ENCODE measurements at places on chromosomes 12 and 14.

GRCh38 chr14:90569606-90570387, 173.0 kb downstream of the CALM1 start:
- DNase-seq: no peak

DNA sequence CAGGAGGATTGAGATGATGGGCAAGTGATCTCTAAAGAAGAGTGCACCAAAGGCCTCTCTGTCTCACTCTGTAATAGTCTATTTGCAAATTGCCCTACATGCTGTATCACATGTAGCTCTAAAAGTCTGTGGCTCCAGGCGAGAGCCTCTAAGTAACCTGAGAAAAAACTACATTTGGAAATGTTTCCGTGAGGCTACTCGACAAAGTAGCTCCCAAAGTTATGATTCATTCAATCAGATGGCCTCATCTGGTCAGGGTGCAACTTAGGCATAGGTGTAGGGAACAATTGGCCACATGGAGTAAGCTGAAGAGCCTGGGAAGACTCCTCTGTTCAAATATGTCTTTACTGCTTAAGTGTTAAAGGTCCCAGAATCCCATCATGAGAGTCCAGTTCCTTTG, 155.4 kb upstream of the PLEKHG7 start:
- DNase-seq: no peak

DNA sequence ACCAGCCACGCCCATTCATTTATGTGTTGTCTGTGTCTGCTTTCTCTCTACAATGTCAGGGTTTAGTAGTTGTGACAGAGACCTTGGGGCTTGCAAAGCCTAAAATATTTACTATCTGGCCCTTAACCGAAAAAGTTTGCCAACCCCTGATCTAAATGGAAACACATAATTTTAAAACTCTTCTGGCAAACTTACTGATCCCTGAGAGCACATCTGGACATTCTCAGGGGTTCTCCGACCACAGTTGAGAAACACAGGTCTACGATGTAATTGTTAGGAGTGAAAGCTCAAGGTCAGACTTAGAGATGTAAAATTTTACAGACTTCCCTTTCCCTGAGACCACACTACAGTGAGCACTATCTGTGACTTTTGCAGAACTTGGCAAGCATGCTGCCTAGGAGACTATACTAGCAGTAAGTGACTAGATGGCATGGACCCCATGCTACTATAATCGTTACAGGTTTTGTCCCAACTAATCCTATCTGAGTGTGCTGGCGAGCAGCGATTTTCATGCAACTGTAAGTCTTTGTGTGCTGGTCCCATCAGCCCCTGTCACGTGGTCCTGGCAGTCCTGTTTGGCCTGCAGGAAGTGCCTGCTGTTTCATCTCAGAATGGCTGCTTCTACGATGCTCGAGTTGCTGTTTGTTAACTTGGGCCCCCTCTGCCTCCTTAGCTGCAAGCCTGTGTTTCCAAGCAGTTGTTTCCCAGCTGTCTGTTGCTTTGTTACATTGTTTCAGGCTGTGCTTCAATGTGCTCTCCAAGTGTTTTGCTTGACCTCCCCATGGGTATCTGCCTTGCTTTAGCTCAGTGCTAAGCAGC, 21.6 kb downstream of the TMTC2 start:
- DNase-seq: no peak

GRCh38 chr12:23895792-23896218, 53.7 kb downstream of the SOX5 start:
- no peak for DNase-seq

GRCh38 chr12:102957339-102958050, at the start of gene ASCL1:
ASCL1 (plus strand) TSS chr12:102957674; CDS start chr12:102958245, 571 bp downstream.
- peak; percentile 75 for DNase-seq

GRCh38 chr12:121175383-121176119, 34.4 kb upstream of the P2RX4 start:
- peak; percentile 36 for DNase-seq

- DNase-seq: peak; percentile 84
These were observed 211.7 kb upstream of the FKBP4 start for GRCh38 chr12:2583091-2583497.

DNA sequence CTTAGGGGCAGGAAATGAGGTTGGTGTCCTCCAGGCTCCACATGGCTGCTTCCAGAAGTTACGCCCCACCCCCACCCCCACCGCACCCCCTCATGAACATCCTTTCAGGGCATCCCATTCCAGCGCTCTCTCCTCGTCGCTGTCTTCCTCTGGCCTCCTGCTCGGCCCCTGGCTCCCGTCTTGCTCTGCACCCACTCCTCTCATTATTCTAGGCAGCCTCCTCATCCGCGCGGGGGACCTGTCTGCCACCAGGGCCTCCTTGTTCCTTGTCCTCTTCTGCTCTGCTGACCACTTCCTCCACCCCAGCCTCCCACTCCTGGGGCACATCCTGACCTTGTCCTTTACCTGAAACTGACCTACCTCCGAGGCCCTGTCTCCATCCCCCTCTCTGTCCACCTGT, 29.8 kb upstream of the PLEKHG6 start:
- no peak for DNase-seq

DNA sequence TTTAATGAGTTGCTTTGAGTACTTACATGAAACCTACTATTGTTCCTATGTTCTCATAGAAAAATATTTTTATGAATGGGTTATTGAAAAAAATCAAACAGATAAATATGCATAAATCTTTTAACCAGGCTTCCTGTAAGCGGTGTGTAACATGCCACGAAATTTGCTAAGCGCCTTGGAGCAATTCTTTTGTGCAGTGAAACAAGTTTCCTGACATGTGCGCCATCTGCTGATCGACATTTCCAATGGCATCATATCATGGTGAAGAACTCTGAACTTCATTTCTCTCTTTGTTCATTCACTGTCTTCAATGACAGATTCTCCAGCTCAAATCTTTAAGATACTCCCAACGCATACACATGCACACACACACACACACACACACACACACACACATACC, 145.6 kb upstream of the NAV3 start:
- DNase-seq: peak; percentile 25

GRCh38 chr12:51362747-51363342, 16.4 kb upstream of the CELA1 start:
- DNase-seq: no peak

- DNase-seq: no peak
These were observed 136.5 kb upstream of the CPSF6 start for GRCh38 chr12:69102856-69103255.

- no peak for DNase-seq
These were observed 787 bp downstream of the HECTD4 start for GRCh38 chr12:112381406-112381882.

DNA sequence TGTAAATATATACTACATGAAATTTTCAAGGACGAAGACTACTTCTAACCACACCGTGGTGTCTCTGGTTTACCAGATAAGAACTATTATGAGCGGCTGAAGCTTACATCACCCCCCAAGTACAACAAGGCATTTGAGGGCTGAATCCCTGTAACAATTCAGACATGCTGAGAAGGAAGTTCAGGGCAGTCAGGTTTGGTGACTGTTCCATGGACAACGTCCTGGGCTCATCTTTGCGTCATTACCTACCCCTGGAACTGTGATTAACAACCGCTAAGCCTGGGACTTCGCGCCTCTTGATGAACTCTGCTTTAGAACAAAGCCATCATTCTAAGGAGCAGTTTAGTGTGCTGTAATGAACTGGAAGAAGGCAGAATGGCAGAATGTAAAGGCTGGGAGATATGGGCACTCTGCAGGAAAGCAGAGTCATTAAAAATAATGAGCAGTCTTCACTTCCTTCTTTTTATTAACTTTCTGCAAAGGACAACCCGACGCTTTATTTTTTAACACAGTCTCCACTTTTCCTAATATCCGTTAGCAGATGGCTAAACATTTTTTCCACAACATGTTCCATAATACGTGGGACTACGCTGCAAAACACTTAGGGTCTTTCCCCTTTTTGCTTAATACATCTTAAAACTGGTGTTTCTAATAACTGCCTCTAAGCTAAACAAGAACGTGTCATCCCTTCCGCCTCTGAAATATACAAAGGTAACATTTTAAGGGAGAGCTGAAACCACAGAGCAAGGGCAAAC, 263.2 kb downstream of the ADAMTS20 start:
- DNase-seq: no peak

DNA sequence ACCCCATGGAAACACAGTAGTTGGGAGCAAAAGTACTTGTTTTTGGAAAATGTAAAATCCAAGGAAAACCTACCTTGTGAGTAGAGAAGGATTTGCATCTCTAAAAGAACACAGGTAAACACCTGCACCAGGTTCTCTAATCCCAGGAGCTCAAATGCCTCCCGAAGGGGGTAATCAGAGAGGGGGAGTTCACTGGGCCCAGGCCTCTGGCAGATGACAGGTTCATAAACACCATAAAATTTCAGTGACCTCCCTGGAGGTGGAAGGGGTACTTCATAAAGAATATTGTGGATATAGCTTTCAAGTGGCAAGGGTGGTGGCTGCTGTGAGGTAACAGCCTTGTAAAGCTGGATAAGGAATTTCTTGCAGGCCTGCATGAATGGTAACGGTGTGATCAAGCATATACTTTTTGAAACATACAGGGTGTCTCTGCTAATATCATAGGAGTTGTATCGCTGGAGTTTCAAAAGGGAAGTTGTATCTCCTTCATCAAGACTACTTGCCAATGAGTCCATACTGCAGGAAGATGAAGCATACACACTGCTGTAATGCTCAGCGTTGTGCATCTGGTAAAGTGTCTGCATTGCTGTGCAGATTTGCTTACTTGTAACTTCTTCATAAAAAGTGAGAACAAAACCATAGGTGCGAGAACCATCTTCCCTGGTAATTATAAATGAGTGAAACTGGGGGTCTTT, 111.3 kb downstream of the DENND5B start:
- no peak for DNase-seq

GRCh38 chr12:591167-592023, 71.8 kb downstream of the NINJ2 start:
- DNase-seq: no peak

GRCh38 chr12:82090165-82090564, 268.0 kb downstream of the CCDC59 start:
- DNase-seq: no peak

DNA sequence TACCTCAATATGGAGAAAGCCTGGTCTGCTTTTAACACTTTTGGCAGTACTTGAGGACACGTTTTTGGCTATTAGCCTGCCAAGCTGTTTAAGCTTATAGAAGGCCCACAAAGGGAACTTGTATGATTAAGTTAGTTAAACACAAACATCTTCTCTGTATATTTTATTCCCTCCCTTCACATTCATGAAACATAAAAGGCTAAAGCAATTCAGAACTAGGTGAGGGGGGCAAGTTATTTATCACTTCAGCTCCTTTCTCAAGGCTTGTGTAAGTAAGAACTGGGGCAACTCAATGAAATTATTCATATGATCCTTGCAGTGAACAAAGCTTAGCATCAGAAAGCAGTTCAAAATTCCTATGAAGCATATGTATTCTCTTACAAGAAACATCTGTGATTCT, 7.5 kb downstream of the PRICKLE1 start:
- no peak for DNase-seq

GRCh38 chr14:88209273-88209672, 113.8 kb downstream of the KCNK10 start:
- DNase-seq: no peak

- no peak for DNase-seq
These were observed 624.2 kb downstream of the DIO2 start for GRCh38 chr14:79586989-79587598.

DNA sequence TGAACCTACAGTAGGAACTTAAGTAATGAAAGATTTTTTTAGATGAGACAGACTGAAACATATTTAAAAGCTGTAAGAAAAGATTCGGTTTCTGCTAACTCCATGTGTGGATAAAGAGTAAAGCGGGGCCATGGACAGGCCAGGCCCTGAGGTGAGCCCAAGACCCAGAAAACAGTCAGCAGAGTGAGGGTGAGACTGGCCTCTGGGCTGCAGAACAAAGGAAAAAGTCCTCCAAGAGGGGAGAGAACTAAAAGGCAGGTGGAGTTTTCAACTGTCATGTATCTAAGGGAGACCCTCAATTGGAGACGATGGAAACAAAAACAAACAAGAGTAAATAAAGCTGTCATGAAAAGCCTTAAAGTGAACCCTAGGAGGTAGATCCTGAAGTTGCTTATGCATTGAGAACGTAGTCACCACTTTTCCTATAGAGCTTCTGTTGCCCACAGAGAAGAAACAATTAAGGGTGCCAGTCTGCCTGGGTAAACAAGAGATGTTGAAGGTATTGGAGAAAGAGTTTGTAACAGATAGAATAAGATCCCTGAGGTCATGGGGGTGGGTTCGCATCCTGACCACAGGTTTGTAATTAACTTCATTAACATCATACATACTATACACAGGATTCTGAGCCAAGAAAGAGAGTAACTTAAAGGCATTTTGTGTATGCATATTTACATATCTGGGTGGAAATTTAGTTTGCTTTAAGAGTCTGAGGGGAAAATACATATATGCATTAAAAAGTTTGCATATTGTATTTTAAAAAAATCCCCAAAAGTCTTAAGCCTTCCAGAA, 268.7 kb upstream of the PDE3A start:
- no peak for DNase-seq

DNA sequence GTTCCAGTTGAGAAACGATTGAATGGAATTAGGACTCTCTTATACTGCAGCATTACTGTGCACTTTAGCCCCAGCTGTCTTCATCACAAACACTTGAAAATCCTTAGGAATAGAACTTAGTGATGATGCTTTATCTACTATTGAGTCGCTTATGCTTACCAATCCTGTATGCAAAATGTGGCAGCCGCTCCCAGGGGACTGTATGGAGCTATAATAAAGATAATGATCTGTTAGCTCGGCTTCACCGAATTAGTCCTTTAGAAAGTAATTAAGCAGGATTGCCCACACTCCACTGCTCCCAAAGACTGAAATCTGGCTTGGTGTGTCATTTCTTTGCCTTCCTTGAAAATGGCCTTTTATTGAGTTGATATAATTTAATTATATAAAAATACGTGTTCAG, 10.6 kb downstream of the EML1 start:
- no peak for DNase-seq

DNA sequence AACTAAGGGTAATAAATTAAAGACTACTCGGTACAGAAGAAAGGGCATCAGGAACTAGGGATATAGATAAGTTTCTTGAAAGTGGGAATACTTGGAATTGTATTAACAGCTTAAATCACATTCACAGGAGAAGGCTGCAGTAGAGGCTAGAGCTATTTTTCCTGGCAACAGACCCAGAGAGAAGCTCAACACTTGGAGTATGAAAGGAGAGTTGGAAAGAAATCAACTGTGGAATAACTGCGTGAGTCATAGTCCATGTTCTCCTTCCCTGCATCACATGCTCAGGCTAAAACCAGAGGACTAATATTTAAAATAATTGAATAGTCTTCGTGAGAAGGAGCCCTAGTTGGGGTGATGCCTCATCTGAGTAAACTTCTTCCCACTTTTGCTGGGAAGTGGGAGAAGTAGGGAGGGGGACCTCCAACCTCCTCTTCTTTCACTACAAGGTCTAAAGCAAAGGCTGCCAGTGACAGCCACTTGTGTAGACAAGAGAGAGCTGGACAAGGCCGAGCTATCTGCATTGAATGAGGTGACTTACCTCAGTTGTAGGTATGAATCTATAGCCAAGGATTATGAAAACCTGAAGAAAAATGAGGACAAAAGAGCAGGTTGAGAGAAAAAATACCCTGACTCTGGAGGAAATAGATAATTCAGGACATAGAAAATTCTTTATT, 32.7 kb downstream of the DYRK2 start:
- DNase-seq: no peak
